ENCODE measurements at places on chromosomes 7 and 10.

DNA sequence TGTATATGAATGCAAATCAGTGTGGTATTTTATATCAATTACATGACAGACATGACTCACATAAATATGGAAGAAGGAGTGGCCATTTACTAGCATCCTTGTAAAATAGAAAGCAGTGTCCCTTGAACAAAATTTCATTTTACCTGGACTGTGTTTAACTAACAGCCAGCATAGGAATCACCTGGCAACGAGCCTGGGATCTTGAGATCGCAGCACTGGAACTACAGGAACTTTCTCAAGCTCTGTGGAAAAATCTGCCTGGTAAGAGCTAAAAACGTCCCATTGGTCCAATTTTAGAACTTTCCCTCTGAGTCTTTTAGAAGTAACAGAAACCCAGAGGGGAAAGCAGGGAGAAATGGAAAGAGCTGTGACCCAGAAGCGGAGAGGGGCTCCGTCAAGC, 68.9 kb upstream of the AMPH start:
- no peak for DNase-seq

DNA sequence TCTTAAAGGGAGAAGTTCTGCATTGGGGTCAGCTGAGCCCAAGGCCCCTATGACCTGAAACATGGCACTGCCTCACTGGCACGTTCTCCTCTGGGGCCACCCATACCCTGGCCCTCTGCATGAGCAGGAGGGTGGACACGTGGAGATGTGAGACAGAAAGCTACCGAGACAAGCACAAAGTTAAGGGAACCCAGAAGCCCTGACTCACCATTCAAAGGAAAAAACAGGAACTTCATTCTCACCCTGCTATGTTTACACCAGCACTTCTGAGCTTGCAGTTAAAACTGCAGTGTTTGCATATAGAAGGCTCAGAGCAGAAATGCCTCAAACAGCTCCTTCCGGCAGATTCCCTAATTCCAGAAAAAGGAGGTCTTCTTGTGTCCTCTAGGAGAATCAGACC, 41.7 kb downstream of the DENND11 start:
- DNase-seq, result no peak

DNA sequence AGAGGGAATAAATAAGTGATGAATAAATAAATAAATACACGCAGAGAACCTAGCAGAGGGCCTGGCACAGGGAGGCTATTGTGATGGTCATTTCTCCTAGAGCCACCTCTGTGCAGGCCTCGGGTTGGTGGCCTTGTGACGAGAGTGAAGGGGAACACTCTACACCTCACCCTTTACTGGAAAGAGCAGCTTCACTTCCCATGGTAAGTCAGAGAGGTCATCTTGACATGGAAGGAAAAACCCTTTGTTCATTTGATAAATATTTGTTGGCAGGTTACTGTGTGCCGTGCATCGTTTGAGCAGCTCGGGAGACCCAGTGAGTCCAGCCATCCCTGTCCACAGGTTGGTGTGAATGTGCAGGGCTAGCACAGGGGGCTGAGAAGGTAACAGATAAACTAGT, 70.2 kb upstream of the PODXL start:
- DNase-seq, result no peak

DNA sequence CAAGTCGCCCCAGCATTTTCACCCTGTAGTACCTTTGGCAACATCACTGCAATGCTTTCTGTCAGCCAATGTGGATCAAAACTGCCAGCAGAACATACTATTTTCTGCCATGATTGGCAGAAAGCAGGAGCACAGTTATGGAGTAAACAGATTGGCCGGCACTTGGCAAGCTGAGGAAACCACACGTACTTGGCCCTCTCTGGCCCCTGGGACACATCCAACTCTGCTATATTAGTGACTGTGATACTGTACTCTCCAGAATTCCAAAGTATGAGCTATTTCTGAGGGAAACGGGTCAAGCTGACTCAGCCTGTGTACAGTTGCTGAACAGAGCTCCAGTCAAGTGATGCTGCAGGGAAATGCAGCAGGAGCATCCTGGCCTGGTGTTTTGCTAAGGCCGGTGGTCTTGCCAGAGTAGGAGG, 39.8 kb upstream of the LANCL2 start:
- no peak for DNase-seq

DNA sequence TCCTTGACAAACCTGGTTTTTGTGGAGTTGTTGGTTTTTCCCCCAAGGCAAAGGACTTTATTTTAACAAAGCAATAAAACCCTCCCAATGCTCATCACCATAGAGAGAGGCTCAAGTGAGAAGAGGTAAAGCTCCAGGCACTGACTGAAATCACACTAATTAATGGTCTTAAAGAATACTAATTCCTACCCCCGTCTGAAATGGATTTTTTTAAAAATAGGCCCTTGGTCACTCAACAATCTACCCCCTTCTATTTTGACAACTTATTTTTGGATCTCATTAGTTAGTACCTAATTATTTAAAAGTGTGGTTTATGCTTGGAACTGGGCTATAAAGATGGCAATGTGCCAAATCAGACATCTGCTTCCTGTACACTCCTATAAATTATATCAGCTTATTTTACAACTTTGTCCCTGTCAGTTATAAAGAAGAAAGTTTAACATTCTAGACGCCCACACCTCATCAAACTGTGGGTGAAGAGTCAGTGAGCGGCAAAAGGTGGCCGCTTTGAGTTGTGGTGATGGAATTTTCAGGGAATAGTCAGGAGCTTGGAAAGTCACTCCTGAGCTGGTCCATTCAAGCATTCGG, 10.6 kb downstream of the GLI3 start:
- no peak for DNase-seq

DNA sequence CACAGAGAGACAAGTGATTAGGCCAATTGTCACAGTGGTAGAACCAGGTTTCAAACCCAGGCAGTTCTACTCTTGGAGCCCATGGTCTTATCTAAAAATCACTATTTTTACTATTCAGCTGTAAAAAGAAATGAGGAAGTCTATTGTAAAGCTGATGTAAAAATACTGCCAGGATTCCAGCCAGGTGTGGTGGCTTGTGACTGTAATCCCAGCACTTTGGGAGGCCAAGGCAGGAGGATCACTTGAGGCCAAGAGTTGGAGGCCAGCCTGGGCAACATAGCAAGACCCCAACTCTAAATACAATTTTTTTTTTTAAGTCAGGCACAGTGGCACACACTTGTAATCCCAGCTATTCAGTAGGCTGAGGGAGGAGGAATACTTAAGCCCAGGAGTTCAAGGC, 40.4 kb downstream of the HIP1 start:
- no peak for DNase-seq

- DNase-seq, result no peak
Observed at GRCh38 chr10:63491588-63492316, 26.0 kb upstream of the JMJD1C start.

DNA sequence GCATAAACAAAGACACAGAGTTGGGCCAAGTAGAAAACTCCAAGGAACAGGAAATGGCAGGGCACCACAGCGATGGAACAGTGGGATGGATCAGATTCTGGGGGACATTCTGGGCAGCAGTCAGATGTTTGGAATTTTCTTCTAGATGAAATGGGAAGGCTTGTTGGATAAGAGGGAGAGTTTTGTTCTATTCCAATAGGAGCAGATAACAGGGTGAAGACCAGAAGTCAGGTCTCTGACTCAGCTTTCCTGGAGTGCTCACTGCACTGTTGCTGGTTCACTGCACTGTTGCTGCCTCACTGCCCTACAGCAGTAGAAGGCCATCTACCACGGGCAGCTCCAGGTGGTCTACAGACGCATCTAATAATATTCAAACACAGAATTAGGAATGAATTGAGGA, 135.6 kb downstream of the ATE1 start:
- DNase-seq, result no peak

GRCh38 chr10:3853547-3854303, 68.7 kb upstream of the KLF6 start:
- DNase-seq, result no peak

GRCh38 chr10:8163824-8164223, 109.3 kb downstream of the GATA3 start:
- no peak for DNase-seq

- no peak for DNase-seq
Observed at GRCh38 chr7:134448356-134449229, 10.3 kb downstream of the AKR1B1 start.
